ENCODE measurements at places on chromosomes 4 and X.

- no peak for DNase-seq
Observed at GRCh38 chr4:16450724-16451123, 224.5 kb upstream of the TAPT1 start.

DNA sequence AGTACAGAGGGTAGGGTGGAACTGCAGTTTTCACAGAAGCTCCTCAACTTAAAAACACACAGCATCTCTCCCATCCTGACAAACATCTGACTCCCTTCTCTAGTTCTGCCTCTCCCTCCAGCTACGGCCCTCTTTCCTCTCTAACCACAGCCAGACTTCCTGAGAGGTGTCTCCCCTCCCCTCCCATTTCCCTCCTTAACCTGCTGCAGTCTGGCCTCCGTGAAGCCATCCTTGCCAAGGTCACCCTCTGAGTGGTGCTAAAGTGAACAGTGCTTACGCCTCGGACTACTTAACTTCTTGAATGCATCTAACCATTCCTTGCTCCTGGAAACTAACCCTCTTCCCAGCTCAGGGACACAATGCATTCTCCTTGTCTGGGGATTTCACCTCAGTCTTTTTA lies 53.3 kb downstream of the RTL5 start:
- DNase-seq = no peak

DNA sequence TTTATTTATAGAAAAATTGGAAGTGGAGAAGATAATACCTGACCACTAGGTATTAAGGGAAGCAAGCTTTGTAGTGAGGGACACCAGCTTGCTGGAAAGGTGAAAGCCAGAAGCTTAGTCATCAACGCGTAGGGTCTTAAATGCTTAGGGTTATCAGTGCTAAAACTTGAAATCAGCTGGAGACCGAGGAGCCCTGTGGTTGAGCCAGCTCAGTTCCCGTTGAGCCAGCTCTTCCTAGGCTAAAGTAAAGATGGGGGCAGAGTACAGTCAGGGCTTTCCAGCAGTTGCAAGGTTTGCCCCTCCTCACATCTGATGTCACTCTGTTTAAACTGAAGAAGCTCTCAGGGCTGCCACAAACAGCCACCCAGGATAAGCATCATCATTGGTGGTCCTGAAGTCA lies 240.7 kb downstream of the DCLK2 start:
- no peak for DNase-seq

DNA sequence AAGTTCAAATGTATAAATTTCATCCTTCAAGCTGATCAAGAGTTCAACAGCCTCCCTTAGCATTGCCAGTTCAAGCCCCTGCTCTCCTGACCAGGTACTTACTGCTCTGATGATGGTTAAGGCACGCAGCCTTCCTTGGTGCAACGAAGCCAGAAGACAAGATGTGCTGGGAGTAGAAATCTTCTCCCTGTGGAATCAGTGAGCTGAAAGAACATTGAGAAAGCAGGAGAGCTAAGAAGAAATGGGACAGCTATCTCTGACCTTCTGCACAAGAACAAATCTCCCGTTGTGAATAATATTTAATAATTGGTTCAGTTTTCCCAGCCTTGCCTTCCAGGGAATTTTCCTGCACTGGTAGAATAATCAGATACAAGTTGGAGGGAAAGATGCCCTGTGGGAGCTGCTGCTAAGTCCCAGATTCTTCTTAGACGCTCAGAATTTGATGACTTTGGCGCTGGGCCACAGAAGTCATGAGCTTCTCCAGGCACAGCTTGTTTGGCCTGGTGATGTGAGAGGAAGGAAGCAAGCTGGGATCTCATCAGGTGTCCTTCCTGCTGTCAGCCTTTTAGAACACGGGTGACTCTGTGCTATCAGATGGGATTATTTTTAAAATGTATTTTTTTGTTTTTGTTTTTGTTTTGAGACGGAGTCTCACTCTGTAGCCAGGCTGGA lies 77.8 kb downstream of the CD38 start:
- no peak for DNase-seq

- DNase-seq = no peak
Observed at GRCh38 chrX:78603908-78604307, 55.2 kb downstream of the RTL3 start.

All from mesothelial cell of epicardium (in vitro differentiated cells).